Left colon (tissue), 2 donors: ENCODE measurements at places on chromosomes 7 and 10. TPM values are rescaled to one million over a fixed set of nuclear protein-coding genes. Genes with fewer than 3 reads are reported as not detected.

- DNase-seq = no peak
Measured at GRCh38 chr10:77158666-77159065, 478.9 kb downstream of the KCNMA1 start.

- DNase-seq = no peak
Measured at GRCh38 chr10:69100136-69100872, 12.4 kb downstream of the SRGN start.

DNA sequence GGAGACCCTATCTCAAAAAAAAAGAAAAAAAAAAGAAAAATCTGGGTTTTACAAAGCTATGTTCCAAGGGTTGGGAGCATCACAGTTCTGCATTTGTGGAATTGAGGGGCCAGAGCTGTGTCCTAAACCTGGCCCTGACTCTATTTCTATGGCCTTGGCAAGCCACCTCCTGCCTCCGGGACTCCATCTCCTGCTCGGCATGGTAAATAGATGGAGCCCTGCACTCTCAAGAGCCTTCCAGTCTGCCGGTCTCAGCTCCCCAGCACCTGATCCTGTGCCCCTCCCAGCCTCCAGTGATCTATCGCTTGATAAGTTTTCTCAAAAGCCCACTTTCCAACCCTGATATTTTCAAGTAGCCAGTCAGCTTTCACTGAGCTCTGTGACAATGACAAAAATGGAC, 43.0 kb downstream of the KCNH2 start:
- DNase-seq = no peak

- DNase-seq = no peak
Measured at GRCh38 chr7:83072576-83073517, 89.8 kb downstream of the PCLO start.

DNA sequence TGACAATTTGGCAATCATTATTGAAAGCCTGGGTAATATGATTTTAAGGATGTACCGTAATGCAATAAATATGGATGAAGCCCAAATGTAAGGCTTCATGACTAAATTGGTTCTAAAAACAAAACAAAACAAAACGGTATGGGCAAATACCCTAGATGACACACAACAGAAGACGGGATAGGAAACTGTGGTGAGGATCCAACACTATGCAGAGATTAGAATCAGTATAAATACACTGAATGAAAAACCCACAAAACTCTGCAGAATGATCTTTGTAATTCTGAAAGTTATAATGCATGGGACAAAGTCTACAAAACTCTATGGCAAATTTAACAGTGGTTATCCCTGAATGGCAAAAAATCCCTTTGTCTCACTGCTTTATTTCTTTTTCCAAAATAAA, 57.6 kb downstream of the MALSU1 start:
- no peak for DNase-seq

The IDI2 gene
- total RNA-seq = not detected

The TNKS2 gene
- total RNA-seq = 23.5 TPM

The FGFR2 gene
- 68.0 TPM for total RNA-seq
